Stimulated activated CD4-positive, alpha-beta T cell treated with anti-CD3 and anti-CD28 coated beads, Interleukin-1b, Interleukin-23, amount 100 ng/mL, for 4 hours (primary cell): ENCODE measurements at places on chromosomes 5 and 9.

DNA sequence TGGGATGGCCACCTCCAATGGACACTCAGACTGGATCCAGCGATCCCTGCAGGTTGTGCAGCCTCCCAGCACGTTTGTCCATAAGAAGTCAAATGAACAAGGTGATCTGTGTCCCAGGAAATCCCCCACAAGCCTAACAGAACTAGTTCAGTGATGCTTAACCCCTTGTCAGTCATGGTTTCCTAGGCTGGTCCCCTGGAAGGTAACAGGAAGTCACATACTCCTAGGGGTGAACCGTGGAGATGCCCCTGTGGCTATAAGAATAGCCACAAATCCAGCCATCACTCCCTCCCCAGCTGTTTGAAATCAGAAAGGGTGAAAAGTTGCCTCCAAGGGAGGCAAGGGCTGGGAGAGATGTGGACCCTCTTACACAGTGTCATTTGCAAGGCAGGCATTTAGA, 22.5 kb downstream of the PAX5 start:
- no peak for DNase-seq

DNA sequence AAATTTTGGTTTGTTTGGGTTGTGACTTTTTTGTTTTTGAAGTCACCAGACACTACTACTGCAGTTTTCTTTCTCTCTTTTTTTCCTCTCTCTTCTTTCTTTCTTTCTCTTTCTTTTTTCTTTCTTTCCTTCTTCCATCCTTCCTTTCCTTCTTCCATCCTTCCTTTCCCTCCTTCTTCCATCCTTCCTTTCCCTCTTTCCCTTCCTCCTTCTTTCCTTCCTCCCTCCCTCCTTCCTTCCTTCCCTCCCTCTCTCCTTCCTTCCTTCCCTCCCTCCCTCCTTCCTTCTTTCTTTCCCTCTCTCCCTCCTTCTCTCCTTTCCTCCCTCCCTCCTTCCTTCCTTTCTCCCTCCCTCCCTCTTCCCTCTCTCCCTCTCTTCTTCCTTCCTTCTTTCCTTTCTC, 230.3 kb upstream of the TYRP1 start:
- DNase-seq: no peak

DNA sequence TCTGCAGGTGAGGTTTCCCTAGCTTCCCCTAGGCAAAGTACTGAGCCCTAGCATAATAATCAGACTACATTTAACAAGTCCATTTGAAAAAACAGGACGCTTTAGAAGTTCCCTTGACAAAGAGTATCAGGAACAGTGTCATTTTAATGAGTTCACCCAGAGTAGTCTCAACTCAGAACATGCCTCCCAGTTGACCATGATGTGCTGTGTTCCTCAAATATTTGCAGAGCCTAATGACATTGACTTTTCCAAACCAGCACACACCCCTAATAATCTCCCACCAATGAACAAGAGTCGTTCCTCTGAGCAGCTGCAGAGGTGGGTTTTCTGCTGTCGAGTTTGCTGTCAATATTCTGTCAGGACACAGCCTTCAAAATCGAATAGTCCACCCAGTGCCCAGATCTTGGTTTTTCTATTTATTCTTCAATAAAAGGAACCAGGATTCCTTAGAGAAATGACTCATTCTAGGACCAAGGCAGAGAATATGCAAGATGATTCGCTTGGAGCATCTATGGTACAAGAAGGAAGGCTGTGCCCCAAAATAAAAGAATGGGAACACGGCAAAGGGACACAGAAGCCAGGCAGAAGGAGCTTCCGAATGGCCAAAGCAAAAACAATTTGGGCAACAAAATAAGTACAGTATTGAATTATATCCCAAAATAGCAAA, 57.6 kb downstream of the OTULIN start:
- no peak for DNase-seq

GRCh38 chr5:172635038-172635437, 6.0 kb upstream of the NEURL1B start:
- DNase-seq: no peak

GRCh38 chr9:128304971-128305288, 17.3 kb downstream of the TRUB2 start:
- DNase-seq: no peak

DNA sequence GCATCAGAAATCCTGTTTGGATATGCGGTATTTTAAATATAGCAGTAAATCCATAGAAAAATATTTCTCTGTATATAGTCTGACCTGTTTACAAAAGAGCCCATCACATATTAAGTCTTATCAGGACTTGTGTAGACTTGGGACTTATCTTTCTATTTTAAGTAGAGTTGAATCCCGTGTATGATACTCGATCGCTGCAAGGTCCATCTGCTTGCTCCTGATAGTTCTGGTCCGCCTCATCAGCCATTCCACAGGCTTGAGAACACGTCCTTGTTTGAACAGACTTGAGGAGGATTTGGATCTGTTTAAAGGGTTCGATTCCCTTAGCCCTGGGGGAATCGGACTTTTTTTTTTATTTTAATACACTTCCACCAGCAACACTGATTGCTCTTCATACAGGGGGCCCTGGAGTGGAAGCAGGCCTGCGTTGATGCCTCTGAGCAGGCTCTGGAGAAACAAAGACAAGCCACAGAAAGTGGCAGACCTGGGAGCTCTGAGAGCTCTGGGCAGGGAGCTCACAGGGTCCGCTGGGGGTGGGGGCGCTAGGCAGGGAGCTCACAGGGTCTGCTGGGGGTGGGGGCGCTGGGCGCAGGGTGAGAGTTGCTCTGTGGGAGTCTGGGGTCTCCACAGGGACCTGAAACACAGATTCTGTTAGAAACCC, 112.2 kb downstream of the MVB12B start:
- no peak for DNase-seq

- no peak for DNase-seq
Observed at GRCh38 chr5:120538644-120539043, 74.5 kb downstream of the PRR16 start.

- DNase-seq: no peak
Observed at GRCh38 chr9:124078641-124079040, 67.1 kb downstream of the LHX2 start.

- DNase-seq: no peak
Observed at GRCh38 chr5:5044247-5044840, 95.8 kb upstream of the ADAMTS16 start.

DNA sequence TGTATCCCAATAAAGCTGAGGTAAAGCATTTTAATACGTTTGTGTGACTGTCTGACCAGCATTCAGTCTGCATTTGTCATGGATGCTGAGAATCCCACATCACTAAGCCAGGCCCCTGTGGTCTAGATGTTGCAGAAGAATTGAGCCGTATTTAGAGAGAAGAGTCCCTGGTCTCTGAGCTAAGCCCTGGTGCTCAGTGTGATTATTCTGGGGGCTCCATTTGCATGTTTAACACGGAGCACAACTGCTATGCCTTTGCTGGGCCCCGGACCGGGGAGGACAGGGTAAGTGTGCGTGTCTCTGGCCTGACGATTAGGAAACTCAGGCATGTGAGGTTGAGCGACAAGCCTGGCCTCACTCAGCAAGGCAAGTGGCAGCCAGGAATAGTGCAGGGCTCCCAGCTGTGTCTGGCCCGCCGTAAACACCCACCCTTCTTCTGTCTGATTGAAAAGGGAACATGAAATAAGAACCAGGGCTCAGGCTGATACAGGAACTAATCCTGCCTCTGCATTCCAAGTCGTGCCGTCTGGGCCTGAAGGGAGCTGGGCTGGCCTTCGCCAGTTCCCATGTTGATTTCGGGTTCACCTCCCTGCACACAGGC, 22.3 kb downstream of the FAM78A start:
- DNase-seq: no peak

DNA sequence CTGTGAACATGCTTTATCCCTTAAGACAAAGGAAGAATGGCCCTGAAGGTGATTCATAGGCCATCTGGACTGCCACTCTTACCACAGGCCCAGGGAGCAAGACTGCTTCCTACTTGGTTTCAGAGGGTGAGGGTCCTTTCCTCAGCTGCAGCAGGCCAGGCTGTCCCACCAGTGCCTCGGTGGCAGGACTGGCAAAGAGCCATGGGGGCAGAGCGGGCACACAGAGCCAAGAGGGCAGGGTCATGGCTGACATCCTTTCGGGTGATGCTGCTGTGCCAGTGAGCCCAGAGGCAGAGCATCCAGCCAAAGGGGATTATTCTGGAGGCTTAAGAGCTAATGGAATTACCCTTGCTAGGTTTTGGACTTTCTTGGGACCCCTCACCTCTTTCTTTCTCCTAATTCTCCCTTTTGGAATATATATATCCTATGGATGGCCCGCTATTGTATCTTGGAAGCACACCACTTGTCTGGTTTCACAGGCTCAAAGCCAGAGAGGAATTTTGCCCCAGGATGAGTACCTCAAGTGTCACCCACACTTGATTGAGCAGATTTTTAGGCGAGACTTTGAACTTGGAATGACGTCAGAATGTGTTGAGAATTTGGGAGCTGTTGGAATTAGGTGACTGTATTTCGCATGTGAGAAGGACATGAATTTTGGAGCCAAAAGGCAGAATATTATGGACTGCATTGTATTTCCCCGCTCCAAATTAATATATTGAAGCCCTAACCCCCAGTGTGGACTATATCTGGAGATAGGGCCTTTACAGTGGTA, 180.6 kb downstream of the BARX1 start:
- no peak for DNase-seq

DNA sequence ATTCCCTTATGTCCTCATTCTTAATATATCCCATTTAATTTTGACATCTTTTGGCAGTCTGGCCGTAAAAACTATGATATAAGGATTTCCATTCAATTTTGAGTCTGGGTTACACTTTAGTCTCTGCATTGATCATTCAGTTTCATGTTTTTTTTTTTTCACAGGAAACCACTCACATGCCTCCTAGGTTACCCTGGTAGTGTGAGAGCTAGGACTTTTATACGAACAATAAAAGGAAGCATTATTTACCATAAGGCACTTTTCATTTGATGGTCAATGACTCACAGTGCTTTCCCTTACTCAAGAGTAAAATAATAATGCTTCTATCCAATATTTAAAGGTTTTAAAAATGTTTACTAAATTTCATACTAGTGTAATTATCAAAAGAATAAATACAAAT, 16.4 kb upstream of the DMAC1 start:
- DNase-seq: no peak
